ENCODE measurements at places on chromosomes 1 and 21.
A peak's percentile ranks its signal among the peaks of the same experiment; 100 is the strongest.

GRCh38 chr1:87104945-87105344 is 190.5 kb downstream of the HS2ST1 start:
- no peak for DNase-seq

- DNase-seq = no peak
These were observed 139.6 kb downstream of the ZP4 start for GRCh38 chr1:237751090-237751489.

DNA sequence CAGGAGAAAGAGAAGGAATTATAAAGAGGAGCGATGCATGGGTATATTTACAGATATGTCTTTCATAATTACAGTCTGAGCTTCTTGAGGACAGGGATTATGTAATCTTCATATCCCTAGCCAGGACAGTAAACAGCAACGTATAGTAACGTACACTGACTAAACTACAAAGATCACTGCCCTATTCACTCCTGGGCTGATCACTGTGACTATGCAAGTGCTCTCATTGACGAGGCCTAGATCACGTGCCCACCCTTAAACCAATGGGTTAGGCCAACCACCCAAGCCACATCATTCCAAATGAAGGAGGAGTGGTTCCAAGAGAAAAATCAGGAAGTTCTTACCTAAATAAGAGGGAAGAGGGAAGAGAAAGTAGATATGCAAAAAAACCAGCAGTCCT is 18.5 kb downstream of the PIK3R3 start:
- DNase-seq = no peak

DNA sequence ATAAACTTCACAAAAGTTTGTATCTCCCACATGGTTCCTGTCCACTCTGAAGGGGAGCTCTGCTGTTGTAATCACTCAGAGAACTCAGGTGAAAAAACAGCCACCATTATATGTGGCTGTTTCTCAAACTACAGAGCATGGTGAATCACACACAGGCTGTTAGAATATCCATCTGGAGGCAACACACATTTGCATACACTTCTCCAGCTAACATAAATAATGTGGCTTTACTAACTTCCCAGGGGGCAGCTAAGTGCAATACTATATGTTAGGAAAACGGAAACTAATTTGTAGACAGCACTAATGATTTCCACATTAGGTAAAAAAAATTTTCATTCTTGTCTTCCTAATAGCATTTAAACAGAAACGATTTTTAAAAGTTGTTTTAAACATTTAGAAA is 49.3 kb downstream of the PTGFR start:
- DNase-seq = no peak

DNA sequence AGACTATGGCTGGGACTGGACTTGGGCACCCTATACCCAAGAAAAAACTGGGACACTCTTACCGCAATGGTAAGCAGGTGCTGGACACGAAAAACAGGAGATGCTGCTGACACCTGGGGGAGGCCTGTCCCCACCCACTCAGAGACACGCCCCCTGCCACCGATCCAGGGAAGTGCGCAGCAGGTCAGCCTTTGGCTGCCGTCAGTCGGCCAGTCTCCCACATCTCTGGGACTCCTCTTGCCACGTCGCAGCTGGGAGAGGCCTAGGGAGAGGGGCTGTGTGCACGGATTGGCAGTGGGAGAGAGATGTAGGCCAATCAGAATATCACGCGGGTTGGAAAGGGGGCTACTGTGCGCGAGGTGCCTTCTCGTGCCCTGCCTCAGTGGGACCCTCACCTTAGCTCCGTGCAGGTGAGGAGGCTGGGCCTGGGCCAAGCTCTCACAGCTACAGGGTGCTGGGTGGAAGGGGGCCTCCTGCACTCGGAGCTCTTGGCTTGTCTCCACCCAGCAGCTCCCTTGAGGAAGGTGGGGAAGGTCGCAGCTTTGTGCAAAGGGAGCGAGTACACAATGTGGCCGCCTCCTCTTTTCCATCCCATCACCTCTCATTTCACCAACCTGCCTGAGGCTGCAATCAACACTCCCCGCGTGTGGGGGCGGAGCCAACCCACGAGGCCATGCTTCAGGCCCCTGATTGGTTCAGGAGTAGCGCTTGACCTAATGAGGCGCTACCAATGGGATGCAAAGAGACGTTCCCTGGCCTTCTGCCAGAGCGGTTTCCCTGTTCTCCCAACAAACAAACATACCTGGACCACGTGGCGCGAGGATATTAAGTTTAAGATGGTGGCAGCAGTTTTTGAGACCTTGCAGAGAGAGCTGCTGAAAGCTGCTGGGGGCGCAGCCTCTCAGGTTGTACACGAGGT is 25.7 kb upstream of the LDLRAP1 start:
- DNase-seq = no peak

DNA sequence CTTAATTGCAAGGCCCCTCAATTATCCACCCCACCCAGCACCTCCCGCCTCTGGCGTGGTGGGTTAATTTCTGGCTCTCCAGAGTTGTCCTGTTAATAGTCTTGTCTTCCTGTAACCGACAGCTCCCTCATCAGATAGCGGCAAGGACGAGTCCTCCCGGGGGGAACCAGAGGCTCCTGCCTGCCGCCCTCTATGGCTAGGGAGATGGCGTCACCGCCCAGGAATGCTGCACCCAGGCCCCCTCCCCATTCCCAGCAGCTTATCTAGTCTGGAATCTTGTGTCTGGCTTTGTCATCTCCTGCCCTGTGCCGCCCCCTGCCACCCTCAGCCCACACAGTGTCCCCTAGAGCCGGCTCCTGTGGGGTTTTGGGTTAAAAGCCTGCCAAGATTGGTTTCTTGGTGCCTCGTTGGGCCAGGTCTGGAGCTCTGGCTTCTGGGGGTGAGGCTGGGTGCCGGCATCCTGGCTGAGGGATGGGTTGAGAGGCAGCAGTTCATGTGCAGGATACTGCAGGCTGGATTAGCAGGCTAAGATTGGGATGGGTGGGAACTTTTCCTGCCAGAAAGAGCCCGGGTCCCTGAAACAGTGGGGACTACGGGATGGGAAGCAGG is 48.8 kb downstream of the EDN2 start:
- DNase-seq = no peak

- no peak for DNase-seq
These were observed 169.9 kb downstream of the LRRC7 start for GRCh38 chr1:69737527-69738185.

- no peak for DNase-seq
These were observed 13.8 kb downstream of the RASSF5 start for GRCh38 chr1:206521127-206521526.

GRCh38 chr1:205961991-205962820 is 18.9 kb upstream of the SLC26A9 start:
- DNase-seq = no peak

GRCh38 chr1:18653916-18654315 is 23.3 kb downstream of the PAX7 start:
- no peak for DNase-seq

DNA sequence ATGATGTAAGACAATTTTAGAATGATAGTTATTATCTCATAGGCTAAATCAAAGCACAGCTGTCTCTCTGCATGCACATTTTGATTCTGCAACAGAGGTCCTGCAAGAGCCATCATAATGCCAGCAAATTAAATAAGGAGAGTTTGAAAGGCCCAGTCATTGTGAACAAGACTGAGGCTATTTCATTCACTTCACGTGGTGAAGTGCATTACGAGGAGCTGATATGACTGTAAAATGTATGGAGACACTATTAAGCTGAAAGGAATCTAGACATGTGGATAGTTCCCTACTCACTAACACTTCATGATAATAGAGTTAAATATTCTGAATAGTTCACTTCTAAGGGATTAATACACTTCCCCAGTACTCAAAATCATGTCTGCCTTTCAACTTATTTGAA is 299.0 kb downstream of the SMYD3 start:
- DNase-seq = no peak

GRCh38 chr1:183073320-183073719 is 50.1 kb downstream of the LAMC1 start:
- DNase-seq = no peak

DNA sequence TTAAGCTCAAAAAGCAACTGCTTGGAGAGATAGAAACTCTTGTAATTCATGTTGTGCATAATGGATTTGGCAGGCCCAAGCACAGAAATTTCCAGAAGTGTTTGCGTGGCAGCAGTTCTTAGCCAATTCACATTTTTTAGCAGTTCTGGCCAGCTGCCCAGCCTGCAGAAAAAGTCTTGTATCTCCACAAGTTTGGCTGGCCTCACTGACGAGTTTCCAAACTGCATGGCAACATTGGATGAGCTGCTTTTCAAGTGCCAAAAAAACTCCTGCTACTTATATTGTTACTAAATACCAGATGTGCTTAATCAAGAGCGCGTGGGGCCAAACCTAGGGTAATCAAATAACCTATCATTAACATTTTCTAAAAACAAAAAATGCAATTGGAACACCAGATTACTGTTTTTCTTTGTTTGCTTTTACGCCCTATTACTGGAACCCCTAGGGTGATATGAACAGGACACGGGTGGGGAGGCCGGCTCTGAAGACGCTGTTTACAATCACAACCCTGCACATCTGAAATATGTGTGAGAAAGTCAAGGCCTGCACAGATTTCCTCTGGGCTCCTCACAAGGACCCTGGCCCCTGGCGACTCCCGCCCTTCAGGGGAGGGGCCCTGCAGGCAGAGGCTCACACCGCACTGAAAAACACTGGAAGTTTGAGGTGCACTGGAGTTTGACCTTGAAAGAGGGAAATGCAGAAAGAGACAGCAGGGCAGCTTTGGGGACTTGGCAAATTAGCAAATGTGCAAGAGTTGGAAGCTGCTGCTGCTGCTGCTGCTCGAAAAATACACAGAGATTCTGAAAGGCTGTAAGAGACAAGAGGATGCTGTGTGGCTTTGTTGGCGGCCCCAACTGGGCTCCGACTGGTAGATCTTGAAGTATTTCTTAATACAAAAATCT is 55.2 kb upstream of the TARBP1 start:
- DNase-seq = no peak

DNA sequence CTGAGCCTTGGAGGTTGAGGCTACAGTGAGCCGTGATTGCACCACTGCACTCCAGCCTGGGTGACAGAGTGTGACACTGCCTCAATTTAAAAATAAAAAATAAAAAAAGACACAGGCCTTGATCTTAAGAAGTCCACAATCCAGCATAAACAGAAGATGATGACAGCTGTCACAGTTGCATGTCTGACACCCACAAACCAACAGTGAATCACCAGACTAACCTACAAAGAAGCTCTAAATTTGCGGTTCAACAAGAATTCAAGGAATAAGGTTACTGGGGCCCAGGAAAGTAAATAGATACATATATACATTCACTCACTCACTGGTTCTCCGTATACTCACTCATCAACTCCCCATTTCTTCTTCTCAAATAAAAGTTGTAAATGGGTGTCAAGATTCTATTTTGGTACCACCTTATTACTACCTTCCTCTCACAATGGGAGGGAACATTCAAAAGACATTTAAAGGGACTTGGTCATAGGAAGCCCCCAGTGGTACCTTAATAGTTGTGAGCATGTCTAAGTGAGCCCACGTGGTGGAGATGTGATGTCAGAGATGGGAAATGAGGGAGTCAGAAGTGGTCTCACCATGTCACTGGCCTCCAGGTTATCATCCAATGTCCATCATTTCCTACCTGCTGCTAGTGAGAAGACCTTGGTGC is 66.9 kb upstream of the PRDX6 start:
- no peak for DNase-seq

GRCh38 chr1:20389571-20389970 is 96.4 kb downstream of the CAMK2N1 start:
- DNase-seq = no peak

DNA sequence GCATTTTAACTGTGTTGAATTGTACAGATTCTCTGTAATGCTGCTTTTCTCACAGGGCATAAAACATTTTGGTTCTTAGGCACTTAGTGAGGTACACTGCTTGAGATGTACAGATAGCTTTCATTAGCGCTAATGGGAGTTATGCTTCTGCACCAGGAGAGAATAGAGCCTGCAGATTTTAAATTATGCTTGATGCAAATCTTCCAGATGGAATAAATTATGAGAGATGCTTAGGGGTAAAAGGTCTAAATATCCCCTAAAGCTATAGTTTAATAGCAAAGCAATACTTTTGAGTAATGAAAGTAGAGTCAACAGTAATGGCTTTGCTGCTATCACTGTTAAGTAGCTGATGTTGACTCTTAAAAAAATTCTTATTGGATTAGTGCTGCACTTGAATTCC is 248.9 kb downstream of the S1PR1 start:
- no peak for DNase-seq

DNA sequence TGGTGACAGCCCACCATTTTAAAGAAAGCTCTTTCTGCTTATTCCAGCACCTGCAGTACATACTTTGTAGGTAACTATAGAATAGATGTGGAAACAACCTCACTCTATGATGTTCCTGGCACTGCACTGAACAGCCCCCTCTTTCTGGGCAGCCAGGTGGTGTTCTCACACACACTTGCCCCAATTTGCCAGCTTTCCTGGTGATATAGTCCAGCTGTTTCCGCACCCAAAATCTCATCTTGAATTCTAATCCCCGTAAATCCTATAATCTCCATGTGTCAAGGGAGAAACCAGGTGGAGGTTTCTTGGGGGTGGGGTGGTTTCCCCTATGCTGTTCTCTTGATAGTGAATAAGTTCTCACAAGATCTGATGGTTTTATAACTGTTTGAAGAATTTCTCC is 102.2 kb downstream of the FCRL5 start:
- no peak for DNase-seq

GRCh38 chr1:208158640-208159554 is 85.3 kb downstream of the PLXNA2 start:
- DNase-seq = no peak

DNA sequence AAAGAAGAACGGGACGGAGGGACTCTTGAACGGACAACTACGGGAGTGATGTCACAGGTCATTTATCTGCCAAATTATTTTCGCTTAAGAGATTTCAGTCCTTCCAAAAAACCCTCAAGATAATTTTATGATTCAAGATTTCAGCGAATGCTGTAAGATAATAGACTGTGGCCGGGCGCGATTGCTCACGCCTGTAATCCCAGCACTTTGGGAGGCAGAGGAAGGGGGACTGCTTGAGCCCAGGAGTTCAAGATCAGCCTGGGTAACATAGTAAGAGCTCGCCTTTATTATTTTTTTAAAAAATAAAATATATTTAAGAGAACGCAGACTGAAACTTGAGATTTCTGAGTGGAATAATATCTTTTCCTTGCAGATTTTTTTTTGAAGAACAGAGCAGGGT is 609 bp downstream of the RWDD2B start:
- no peak for DNase-seq

GRCh38 chr1:116763787-116764465 is 9.7 kb downstream of the CD2 start:
- peak; percentile 27 for DNase-seq

GRCh38 chr1:2230781-2231531 is 2.8 kb downstream of the SKI start:
- no peak for DNase-seq

GRCh38 chr1:159421821-159422220 is 10.2 kb upstream of the OR10J4 start:
- DNase-seq = no peak

GRCh38 chr1:3477241-3477995 is 23.0 kb downstream of the ARHGEF16 start:
- DNase-seq = no peak

DNA sequence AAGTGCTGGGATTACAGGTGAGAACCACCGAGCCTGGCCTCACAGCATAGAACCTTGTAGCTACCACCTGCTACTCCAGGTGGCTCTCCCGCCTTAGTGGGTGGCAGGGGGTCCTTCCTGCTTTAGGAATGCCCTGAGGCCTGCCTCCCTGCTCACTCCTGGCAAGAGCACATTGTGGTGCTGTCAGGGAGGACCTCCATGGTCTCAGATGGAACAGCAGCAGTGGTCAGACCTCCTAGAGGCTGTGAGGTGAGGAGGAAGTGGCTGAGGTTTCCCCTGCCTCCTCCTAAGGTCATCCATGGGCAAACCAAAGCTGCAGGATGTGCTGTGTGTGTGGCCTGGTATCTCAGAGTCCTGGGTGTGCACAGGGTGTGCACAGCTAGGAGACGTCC is 6.7 kb downstream of the SOX13 start:
- no peak for DNase-seq

- DNase-seq = no peak
These were observed 226.2 kb downstream of the AKT3 start for GRCh38 chr1:243623841-243624240.
